Epithelial cell of esophagus (primary cell): ENCODE measurements at places on chromosomes 7 and 10.

GRCh38 chr10:92693534-92693893 is 3.8 kb downstream of the HHEX start:
- no peak for DNase-seq

DNA sequence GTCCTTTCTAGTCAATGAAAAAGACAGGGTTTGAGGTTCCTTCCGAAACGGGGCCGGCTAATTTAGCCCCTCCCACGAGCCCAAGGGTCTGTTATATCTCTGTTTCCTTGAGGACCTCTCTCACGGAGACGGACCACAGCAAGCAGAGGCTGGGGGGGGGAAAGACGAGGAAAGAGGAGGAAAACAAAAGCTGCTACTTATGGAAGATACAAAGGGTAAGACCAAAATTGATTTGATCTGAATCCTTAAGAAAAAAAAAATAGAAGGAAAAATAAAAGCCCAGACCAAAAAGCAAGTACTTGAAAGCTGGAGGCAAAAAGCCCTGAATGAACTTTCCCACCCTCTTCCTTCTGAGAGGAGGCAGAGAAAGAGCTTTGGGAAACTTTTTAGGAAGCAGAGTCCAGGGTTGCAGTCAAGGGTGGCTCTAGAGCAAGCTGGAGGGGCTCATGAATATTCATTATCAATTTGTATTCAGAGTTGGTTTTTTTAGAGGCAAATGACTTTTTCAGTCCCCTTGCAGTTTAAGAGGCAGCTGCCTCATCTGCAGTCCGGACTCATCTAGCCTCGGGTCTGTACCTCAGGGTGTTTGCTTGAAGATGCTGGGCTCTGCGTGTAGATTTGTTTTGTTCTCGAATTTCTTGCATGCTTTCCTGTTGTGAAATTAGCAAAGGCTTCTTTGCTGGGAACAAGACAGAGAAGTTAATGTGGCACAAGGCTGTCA is at the start of gene ENTPD1:
TSS of gene ENTPD1 (plus strand) at position 123 of the 721 bp plus-strand sequence. CDS start at position 200, 77 bp downstream.
- DNase-seq, result no peak

- DNase-seq, result no peak
These were observed 61.1 kb upstream of the LRRC18 start for GRCh38 chr10:49000437-49001398.

DNA sequence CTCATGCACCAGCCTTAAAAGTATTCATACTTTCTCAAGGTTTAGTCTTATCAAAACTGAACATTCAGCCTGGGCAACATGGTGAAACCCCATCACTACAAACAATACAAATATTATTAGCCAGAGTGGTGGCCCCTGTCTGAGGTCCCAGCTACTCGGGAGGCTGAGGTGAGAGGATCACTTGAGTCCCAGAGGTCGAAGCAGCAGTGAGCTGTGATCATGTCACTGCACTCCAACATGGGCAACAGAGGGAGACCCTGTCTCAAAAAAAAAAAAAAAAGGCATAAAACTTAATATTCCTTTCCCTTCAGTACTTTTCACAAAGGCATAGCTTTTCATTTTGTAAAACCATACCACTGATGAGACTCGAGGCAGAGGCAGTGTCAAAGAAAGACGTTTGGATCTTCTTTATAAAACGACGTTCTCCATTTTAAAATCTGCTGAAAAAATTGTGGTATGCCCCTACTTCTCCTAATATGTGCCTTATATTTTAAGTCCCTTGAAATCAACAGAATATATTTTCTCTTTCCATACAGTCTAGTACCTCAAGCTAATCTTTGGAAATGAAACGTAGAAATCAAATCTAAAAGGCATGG is 1.9 kb downstream of the NSUN6 start:
- no peak for DNase-seq

DNA sequence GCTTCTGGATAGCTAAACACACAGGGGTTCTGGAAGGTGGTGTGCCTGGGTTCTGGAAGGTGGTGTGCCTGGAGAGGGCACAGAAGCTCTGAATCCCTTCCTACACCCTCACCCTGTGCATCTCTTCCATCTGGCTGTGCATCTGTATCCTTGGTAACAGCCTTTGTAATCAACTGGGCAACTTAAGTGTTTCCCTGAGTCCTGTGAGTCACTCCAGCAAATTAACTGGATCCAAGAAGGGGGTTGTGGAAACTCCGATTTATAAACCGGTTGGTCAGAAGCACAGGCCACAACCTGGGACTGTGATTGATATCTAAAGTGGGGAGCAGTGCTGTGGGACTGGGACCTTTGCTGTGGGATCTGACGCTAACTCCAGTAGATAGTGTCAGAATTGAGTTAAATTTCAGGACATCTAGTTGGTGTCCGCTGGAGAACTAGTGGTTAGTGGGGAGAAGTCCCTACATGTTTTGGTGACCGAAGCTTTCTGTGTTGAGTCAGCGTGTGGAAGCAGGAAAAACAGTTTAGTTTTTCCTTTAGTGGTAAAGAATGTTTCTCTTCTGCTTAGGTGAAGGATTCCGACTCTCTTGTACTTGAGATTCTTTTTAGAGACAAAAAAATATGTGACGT is 228.1 kb downstream of the BMPER start:
- DNase-seq, result peak; percentile 88

DNA sequence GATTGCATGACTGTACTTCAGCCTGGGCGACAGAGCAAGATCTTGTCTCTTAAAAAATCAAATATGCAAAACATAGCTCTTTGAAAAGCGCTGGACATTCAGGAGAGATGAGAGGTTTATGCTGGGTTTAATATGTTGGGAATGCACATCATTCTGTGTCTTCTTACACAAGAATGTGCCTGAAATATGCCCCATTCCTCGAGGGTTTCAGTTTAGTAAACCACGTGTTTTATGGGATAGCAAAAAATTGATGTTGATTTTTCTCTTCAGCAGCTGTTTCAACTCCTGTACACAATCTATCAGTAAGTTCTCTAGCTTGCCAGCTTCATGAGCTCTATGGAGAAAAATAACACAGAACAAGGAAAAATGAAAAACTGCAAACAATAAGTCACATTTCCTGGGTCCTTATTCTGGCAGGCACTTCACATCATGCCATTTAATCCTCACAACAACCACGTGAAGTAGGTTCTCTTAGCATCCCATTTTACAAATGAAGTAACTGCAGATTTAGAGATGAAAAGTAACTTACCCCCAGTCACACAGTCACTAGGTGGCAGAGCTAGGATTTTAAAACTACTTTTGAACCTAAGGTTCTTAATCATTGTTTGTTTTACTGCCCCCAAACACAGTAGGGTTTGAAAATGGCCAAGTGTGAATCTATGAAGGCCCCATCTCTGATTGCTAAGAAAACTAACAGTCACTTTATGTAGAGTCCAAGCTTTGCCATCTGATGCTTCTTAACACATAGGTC is 423.6 kb downstream of the PHTF2 start:
- DNase-seq, result no peak

- no peak for DNase-seq
These were observed 80.2 kb upstream of the PPP2R2D start for GRCh38 chr10:131820626-131821025.

GRCh38 chr10:73730153-73730906 is 13.8 kb upstream of the SEC24C start:
- peak; percentile 92 for DNase-seq

- DNase-seq, result peak; percentile 8
These were observed 82.3 kb downstream of the ZEB1 start for GRCh38 chr10:31401287-31401686.

DNA sequence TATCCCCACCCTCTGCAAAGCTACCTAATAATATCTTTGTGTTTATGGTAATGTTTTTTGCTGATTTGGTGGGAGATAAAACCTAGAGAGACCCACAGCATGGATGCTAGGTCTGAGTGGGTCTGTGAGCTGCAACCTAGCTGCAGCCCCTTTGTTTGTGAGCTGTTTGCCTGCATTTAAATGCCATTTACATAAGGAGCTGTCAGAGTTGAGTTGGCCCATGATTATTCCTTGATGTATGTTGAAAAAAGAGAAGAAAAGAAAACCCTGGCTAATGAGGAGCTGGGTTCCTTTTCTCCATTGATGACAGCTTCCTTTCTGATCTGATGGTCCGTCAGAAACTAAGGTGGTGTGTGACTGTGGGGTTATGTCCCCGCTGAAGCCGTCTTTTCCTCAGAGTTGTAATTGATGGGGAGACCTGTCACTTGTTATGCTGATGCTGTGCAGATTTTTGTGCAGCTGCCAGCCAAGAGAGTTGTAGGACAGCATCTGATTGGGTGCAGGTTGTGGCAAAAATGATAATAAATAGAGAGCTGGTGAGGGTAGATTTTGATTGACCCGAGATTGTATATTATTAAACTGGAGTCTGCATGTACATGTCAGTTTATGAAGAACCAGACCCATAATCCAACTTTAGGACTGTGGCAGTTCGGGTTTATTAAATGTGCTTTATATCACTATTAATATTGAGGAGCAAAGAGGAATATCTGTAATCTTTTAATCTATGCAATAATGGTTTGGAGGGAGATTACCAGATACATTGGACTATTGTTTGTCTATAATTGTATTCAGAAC is 219.8 kb downstream of the AUTS2 start:
- no peak for DNase-seq

DNA sequence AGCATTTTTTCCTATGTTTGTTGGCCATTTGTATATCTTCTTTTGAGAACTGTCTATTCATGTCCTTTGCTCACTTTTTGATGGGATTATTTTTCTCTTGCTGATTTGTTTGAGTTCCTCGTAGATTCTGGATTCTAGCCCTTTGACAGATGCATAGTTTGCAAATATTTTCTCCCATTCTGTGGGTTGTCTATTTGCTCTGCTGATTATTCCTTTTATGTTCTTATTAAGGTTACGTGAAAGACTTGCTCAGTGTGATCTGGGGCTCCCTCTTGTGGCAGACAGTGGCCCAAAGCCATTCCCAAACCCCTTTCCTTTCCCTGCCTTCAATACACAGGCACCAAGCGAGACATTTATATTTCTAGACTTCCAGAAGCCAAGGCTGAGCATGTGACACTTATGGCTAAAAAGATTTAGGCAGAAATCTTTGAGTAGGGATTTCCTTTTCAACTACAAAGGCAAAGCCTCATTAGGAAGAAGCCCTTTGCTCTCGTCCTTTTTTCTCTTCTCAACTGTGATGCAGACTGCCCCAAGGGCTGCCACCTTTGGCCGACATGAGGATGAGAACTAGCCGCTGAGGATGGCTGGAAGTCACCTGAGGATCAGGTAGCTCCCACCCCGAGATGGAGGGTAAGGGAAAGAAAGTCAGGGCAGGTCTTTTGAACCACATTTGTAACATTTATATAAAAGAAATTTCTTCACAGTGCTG is 23.6 kb downstream of the ST8SIA6 start:
- DNase-seq, result peak; percentile 77

- DNase-seq, result peak; percentile 50
These were observed 986 bp downstream of the NRP1 start for GRCh38 chr10:33333260-33334101.

DNA sequence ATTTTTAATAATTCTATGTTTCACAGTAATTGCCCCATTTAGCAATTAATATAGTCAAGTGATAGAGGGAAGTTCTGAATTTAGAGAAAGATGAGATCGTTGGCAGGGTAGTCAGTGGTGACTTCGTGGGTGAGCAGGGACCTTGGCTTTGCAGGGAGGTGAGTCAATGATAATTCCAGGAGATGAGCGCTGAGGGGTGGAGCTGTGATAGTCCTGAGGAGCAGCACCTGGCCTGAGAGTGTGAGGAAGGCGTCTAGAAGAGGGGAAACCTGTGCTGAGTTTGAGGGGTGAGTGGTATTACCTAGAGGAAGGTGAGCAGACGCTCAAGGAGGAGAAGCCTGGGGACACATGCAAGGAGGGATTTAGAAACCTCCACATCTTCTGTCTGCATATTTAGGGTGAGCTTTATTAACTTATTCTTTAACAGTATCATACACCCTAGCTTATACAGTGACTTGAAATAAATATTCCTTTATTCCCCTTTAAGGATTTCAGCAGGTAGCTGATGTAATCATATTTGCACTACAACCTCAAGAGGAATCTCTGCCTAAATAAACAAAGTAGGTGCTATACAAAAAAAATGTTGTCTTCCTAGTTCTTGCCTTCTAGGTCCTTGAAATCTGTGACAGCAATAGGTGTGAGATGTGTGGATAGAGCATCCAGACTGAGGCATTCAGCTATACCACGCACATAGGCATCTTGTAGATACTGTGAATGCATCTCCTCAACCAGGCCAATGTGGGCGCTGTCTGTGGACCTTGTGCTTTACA is 2.1 kb upstream of the TRIL start:
- DNase-seq, result peak; percentile 29

DNA sequence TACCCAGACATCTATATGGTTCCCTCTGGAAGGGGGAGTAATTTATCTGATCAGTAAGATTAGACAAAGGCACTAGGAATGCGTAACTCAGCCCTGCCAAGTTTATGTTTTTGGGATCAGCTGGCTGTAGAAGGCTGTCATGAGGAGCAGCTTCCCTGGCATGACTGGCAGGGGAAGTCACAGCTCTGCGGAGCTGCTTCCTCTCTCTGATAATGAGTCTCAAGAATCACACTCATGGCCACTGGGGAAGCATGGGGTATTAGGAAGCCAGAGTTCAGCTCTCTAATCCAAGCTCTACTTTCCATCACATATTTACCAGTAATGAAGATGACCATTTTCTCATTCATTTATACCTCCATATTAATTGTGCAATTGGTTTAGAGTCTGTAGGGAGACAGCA is 758.9 kb downstream of the GRM8 start:
- DNase-seq, result no peak

- peak; percentile 84 for DNase-seq
These were observed 29.6 kb downstream of the STAM start for GRCh38 chr10:17673471-17674061.

GRCh38 chr7:70599446-70600190 is 532.3 kb upstream of the GALNT17 start:
- DNase-seq, result peak; percentile 95

DNA sequence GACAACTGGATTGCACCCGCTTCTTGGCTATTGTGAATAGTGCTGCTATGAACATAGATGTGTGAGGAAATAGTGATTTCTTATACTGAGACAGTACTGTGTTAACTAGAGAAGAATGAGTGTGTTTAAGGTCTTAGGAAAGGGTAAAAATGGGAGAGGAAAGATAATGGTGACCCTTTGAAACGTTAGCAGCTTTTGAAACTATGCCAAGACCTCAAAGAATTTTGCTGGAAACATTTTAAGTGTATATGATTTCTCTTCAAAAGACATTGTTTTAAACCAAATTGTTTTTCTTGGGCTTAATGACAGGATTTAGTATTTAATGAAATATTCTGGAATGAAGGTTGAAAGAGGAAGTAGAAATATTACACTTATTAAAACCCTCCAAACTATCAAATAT is 100.8 kb upstream of the ARHGAP21 start:
- DNase-seq, result no peak

DNA sequence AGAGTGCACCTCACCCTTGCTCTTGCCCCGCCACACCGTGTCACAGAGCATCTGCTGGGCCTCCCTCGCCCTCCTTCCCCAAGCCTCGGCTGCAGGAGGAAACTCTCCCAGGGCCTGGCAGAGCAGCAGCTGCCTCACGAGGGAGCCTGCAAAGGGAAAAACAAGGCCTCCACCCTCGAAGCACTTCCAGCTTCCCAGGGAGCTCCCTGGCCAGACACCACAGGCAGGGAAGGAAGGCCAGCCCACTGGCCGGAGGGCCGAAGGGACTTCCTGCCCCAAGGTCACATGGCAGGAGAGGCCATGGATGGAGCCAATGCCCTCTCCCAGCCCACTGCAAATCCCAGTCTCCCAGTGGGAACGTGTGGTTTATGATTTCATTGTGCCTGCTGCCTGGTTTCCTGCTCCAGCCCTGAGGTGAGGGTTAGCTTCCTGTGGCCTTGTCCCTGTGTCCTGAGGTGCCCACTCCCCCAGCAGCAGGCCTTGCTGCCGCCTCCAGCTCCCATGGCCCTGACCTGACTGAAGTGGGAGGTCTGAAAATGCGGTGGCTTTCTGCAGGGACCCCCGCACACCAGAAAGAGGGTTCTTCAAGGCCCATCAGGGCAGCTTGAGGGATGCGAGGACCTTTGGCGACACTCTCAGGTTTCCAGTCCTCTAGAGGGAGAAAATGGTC is 100.5 kb upstream of the PPIF start:
- no peak for DNase-seq
